ENCODE measurements at places on chromosomes 2 and 18.

DNA sequence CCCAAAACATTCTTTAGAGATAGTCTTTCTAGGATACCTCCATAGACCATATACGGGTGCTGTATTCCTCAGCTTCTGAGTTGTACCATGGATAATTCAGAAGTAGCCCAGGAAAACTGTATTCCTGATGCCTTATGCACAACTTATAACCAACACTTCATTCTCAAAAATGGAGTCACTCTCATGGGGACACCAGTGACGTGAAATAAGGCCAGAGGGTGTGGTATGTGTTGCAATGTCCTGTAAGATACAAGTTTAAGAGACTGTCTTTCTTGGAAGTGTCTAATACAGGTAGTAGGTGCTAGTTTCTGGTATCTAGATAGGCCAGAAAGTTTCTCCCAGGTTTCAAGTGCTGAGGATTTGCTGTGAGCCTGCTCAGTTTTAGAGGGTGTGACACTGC lies 36.1 kb downstream of the COX7A2L start:
- no peak for DNase-seq

GRCh38 chr2:9630117-9630735 lies 571 bp downstream of the YWHAQ start:
- DNase-seq, result peak; percentile 78

- DNase-seq, result no peak
These were observed 28.3 kb downstream of the DRC1 start for GRCh38 chr2:26429779-26430578.

- DNase-seq, result no peak
These were observed 125.8 kb downstream of the GALNT14 start for GRCh38 chr2:31012406-31012805.

DNA sequence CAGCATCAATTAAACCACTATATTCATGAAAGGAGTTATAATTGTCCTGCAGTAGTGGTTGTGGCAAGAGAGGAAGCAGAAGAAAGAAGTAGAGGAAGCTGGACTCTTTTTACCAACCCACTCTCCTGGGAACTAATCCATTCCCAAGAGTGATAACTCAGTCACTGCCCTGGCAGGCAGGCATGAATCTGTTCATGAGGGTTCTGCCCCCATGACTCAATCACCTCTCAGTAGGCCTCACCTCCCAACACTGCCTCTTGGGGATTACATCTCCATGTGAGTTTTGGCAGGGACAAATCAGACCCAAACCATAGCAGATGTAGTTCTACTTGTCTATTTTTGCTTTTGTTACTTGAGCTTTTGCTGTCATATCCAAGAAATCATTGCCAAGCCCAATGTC lies 232.7 kb upstream of the MAP2 start:
- DNase-seq, result no peak

DNA sequence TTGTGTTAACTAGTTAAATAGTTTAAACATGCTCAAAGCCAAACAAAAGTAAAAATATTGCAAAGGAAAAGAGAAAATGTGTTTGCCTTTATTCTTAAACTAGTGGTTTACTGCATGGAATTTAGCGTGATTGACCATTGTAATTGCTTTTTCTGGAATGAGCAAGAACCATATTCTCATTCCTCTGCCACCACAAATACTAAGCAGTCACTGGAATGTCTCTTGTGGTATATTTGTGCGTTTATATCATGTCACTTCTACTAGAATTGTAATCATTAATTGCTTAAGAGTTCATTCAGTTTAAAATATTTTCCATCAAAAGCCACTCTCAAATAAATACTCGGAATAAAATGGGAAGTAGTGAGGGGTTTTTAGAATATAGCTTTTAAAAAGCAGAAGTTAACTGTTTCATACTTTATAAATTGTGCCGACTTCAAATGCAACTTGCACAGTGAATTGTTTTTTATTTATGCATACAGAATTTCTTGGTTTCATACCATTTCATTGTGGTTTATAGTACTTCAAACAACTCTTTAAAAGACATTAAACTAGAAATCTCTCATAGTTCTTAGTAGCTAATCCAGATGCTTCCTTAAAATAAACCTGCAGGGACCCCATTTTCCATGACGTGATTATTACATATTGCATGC lies 288.1 kb downstream of the EPHA4 start:
- no peak for DNase-seq

Data from endothelial cell (in vitro differentiated cells).